Activated CD8-positive, alpha-beta memory T cell treated with anti-CD3 and anti-CD28 coated beads for 4 hours (primary cell): ENCODE measurements at places on chromosomes 2 and 18.

- DNase-seq, result no peak
These were observed 13.1 kb downstream of the KCNF1 start for GRCh38 chr2:10924859-10925258.

DNA sequence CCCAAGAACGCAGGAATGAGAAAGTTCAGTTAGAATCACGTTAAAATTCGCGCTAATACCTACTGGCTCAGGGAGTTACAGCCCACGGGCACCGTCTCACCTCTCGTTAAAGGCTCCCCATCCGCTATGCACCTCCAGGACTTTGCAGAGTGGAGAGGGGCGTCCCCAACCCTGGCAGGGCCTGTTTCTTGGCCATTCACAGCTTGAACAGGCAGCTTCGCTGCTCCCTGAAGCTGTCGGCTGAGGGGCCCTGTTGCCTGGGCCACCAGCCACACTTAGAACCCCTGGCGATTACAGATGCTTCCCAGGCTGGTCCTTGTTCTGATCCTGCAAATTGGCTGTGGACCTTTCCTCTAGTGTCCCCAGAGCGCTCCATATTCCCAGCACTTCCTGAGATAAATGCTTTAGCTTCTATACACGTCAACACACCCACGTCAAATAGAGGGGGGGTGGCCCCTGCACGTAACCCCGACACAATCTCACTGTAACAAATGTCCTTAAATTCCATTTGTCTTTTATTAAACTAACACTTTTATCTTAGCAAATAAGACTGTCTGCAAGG is 16.8 kb upstream of the SNTG2 start:
- DNase-seq, result no peak

GRCh38 chr2:148944536-148944935 is 69.5 kb downstream of the KIF5C start:
- no peak for DNase-seq

DNA sequence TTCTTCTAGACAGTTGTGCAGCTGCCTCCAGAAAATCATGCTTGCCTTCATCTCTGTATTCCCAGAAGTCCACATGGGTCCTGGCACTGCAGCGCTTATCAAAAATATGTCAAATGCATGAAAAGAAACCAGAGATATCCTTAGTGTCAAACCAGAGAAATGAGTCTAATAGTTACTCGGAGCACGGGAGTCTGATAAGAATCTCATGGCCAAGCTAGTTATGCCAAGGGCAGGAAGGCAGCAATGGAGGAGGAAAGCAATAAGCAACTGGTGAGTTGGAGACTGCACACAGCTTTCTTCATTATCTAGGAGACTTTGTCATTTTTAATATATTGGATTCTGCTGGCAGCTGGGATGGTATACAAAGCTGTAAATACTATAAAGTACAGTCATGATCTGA is 38.6 kb downstream of the TRIB2 start:
- no peak for DNase-seq

GRCh38 chr2:214604861-214605260 is 194.0 kb downstream of the VWC2L start:
- no peak for DNase-seq

- no peak for DNase-seq
These were observed 158.9 kb downstream of the DPP4 start for GRCh38 chr2:161915121-161915520.

DNA sequence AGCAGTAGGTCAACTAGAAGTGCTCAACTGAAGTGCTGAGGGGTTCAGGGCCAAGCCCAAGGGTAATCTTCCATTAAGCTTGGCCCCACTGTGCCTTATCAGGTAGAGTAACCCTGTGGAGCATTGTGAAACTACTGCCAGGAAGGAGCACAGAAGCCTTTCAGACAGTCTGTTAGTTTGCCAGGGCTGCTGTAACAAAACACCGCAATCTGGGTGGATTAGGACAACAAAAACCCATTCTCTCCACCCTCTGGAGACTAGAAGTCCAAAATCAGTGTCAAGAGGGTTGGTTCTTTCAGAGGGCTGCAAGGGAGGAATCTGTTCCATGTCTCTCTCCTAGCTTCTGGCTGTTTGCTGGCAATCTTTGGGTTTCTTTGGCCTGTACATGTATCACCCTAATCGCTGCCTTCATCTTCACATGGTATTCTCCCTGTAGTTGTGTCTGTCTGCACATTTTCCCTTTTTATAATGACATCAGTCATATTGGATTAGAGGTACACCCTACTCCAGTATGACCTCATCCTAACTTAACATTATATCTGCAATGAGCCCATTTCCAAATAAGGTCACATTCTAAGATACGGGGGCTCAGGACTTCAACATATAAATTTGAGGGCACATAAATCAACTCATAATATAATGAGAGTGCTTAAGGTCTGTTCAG is 21.2 kb downstream of the VIT start:
- DNase-seq, result no peak

DNA sequence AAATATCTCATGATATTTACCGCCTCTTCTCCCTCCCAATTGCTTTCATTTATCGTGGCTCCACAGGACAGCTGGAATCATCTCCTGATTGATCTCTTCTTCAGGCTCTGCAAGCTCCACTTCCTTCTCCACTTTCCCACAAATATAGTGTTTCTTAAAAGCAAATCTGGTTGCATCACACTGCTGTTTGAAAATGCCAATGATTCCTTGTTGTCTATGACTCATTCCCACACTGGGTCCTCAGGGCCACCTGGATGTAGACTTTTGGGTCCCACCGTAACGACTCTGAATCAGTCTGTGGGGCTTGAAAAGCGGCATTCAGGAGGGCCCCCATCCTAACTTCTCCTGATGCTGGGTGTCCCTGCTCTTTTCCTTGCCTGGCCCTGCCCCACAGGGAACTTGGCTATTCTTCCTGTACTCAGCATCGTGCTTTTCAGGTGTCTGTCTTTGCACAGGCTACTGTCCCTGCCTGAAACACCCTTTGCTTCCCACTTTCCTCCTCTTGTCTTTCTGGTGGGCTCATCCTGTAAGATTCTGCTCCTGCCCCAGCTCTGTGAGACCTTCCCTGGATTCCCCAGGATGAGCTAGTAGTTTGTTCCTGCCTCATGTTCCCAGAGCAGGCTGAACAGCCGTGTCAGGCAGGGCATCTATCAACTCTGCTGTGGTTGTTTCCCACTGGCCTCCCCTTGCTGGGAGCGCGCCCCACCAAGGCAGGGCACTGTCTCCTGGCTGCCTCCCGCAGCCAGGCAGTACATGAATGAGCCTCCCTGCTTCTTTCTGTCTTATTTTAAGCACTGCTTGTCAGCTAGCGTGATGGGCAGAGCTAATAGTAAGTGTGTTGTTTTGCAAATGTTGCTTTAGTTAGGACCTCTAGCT is 111.9 kb downstream of the KCTD1 start:
- DNase-seq, result no peak

GRCh38 chr2:12504443-12504842 is 212.3 kb upstream of the TRIB2 start:
- DNase-seq, result no peak

DNA sequence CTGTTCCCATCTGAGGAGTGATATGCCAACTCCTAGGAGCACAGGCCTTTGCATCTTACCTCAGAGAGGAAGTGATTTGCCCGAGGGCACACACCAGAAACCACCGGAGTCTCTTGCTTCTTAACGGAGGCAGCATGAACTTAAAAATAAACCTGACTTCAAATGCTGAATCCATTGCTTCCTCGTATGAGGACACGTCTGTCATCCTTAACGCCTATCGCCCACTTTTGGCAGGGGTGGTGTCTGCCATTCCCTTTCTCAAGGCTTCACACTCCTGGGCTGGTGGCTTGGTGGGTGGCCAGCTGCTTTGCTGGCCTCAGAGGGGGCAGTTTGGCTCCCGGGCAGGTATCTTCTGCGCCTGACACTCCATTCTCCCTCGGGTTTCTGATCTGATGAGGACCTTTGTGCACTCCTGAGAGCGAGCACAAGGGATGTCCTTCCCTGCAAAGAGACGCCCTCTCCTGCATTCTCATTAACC is 1.1 kb upstream of the PREB start:
- DNase-seq, result no peak

DNA sequence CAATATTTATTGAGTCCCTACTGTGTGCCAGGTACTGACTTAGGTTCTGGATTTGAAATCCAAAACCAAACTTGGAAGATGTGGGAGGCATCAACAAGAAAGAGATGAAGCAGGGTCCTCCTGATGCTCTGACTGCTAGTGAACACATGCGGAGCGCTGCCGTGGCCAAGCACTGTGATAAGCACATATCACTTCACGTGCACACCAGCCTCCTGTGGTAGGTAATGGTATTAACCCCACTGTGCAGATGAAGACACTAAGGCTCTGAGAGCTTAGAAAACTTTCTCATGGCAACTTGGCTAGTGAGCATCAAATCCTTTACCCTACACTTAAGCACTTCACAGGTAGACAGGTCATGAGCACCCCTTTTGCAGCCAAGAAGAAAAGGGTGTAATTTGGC is 216.1 kb downstream of the HAUS1 start:
- DNase-seq, result no peak

DNA sequence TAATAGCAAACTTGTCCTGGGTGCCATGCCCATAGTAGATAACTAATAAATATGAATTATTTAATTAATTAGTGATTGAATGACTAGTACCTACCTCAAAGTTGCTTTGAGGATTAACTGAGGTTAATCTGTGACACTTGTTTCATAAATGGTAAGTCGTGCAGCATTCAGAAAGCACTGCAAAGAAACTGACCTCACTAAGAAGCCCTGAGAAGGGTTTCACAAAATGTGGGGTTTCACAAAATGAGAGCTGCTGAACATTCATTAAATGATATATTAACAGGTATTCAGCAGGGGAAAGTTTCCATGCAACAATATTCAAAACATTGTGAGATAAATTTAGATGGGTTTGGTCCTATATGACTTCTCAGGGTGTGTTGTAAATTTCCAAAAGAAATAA is 236.2 kb downstream of the OSR1 start:
- DNase-seq, result no peak

DNA sequence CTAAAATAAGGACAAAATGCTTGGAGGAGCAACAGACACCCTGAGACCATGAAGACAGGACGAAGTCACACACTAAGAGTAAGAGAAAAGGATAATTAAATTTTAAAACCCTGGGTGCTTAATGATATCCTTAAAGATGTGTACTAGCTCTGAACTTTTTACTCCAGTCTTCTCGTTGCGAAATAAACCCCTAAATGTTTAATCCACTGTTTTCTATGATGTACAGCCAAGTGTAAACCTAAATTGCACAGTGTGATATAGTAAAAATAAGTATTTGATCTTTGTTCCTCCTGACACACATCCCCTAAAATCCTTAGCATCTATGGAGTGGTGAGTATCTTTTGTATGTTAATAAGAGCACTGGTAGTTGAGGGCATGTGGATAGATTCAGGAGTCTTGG is 157.5 kb upstream of the PKDCC start:
- DNase-seq, result no peak

GRCh38 chr2:207694811-207695281 is 16.6 kb upstream of the CCNYL1 start:
- no peak for DNase-seq

DNA sequence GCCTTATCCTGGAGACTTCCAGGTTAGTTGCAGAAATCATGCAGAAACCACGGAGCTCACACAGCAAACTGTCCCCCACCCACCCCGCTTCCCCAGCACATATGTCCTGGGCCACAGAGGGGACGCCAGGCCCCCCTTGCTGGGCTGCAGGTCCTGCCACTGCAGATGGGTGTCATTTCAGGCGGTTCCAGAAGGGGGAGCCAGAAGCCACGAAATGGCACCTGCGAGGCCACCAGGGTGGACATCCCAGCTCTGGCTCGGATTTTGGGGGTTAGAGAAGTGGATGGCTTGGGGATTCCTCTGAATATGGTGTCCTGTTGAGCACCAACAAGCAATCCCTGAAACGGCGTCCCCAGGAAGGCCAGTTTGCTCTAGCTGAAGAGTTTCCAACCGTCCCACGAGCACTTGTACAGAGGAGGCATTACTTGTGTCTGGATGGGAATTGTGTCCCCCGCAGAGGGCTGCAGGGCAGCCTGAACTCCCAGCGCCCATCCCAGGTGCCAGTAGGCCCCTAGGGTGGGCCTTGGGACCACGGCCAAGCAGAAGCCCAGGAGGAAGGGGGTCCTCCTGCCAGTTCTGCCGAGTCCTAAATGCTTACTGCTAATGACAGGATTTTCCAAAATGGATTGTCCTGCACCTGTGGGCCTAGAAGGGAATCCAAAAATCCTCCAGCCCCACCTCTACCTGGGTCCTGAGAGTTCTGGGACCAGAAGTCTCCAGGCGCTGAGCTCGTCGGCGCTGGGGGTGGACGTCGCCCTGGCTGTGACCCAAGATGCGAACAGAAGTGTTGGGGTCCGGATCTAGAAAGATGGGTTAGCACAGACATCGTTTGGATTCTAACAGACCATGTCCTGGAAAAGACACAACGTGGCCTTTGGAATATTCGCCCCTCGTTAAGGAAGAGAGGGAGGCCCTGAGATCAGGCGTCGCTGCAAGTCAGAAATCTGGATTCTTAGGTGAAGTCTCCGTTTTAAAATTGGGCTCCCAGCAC is 14.6 kb upstream of the NFATC1 start:
- DNase-seq, result peak; percentile 36

DNA sequence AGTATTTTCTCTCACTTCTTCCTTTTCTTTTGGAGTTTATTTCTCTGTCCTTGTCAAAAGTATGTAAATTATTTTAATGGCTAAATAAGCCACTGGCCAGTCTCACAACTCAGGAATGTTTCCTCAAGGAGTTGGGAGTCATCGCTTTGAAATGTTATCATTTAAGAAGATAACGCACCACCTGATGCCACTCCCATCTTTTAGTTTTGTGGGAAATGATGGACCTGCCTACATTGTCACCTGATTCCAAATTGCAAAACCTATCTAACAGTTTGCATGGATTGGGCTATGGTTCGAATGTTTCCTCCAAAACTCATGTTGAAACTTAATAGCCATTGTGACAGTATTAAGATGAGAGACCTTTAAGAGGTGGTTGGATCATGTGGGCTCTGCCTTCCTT is 32.4 kb upstream of the PPM1B start:
- DNase-seq, result no peak

DNA sequence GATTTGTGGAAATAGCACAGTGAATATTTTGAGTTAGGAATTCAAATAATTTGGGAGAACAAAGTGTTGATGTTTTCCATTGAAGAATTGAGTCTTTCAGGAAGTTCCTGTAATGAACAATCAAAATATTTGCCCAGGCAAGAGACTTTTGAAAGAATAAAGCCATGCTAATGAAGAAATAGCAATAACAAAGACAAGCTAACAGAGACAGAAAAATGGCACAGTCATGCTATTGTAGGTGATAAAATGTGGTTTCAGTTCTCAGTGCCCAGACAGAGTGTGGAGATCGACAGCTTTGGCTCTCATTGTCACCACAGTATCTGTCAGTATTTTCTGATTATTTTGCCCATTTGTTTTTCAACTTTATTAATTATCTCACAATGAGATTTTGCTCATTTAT is 490.8 kb upstream of the PIK3C3 start:
- DNase-seq, result no peak
